ENCODE measurements at places on chromosomes 2 and 18. TPM values are rescaled to one million over a fixed set of nuclear protein-coding genes. Genes with fewer than 3 reads are reported as not detected.

GRCh38 chr2:181999911-182000310 lies 14.3 kb downstream of the PPP1R1C start:
- H3K27me3 ChIP-seq, result peaks cover 2% of the 10 kb centered on the region
- H3K4me3 ChIP-seq, result no peak overlapping the region
- no peaks in the 10 kb centered on the region for H3K36me3 ChIP-seq
- DNase-seq, result no peak

GRCh38 chr2:23120161-23120560 lies 264.8 kb upstream of the KLHL29 start:
- no peak overlapping the region for H3K27ac ChIP-seq
- H3K4me3 ChIP-seq, result no peak overlapping the region
- no peaks in the 10 kb centered on the region for H3K36me3 ChIP-seq
- no peak for DNase-seq

DNA sequence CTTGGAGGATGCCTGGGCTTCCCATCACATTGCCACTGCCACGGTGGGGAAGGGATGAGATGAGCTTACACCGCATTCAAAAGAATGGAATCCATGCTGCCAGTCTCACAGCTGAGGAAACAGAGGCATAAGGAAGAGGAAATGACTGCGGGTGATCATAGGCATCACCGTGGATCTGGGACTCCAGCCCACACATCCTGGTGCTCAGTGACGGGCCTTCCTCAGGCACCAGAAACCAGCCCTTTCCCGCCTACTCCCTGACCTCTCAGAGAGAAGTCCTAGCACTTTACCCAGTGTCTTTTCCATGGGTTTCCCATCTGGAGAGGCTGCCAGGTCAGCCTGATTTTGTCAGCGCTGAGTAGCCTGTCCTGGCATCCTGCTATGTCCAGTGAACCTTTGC lies 5.3 kb upstream of the PLB1 start:
- DNase-seq, result no peak
- peaks cover 9% of the 10 kb centered on the region for H3K4me1 ChIP-seq
- no peaks in the 10 kb centered on the region for H3K27me3 ChIP-seq
- no peak overlapping the region for H3K27ac ChIP-seq
- no peaks in the 10 kb centered on the region for H3K36me3 ChIP-seq
- no peak overlapping the region for H3K4me3 ChIP-seq

NGEF gene
- total RNA-seq, result 4.2 TPM

- H3K4me1 ChIP-seq, result no peaks in the 10 kb centered on the region
- peaks cover 8% of the 10 kb centered on the region for H3K27me3 ChIP-seq
- H3K27ac ChIP-seq, result no peak overlapping the region
These were observed 160.2 kb upstream of the CCDC150 start for GRCh38 chr2:196479350-196479749.

DNA sequence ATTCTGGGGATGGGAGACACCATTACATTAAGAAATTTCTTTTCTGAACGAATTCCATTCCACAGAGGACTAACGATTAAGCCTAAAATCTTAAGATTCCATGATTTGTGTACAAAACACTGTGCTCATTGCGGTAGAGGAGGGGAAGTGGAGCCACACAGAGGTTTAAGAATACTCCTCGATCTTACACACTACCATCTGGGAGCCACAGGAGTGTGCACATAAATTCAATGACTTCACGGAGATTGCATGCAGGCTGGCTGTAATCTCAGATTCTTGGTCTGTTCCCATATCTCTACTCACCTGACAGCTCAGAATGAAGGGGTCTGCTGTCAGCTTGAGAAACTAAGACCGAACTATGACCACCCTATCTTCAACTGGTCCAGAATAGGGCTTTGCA lies 762 bp downstream of the VPS4B start:
- peaks cover 5% of the 10 kb centered on the region for H3K27me3 ChIP-seq
- peaks cover 3% of the 10 kb centered on the region for H3K36me3 ChIP-seq
- peak overlapping the region; percentile 95 for H3K4me3 ChIP-seq
- peak overlapping the region; percentile 97 for H3K27ac ChIP-seq
- no peak for DNase-seq

KANSL3 gene
- 39.4 TPM for total RNA-seq

KCNG3 gene
- total RNA-seq, result not detected

- peaks cover 38% of the 10 kb centered on the region for H3K36me3 ChIP-seq
- H3K27me3 ChIP-seq, result no peaks in the 10 kb centered on the region
- peaks cover 26% of the 10 kb centered on the region for H3K4me1 ChIP-seq
These were observed 49.2 kb downstream of the PIKFYVE start for GRCh38 chr2:208315081-208315788.

DNA sequence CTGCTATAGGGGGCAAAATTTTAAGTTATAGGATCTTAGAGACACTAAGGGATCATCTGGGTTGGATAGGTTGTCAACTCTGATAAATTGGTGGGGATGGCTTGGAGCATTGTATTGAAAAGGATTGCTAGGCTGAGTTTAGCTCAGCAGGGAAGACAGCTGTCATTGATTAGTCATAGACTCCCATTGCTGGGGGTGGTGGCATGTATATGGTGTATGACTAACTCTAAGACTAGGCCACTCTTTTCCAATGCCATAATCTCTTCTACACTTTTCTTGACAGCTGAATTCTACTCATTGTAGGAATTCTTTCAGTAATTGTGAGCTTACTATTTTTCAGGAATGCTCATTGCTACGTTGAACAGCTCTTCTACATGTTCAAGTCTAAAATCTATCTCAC lies 81.3 kb upstream of the PELI1 start:
- peak; percentile 43 for DNase-seq
- H3K27me3 ChIP-seq, result no peaks in the 10 kb centered on the region
- H3K4me3 ChIP-seq, result no peak overlapping the region
- H3K4me1 ChIP-seq, result peaks cover 41% of the 10 kb centered on the region
- no peaks in the 10 kb centered on the region for H3K36me3 ChIP-seq

TNS1 gene
- 0.92 TPM for total RNA-seq

DNA sequence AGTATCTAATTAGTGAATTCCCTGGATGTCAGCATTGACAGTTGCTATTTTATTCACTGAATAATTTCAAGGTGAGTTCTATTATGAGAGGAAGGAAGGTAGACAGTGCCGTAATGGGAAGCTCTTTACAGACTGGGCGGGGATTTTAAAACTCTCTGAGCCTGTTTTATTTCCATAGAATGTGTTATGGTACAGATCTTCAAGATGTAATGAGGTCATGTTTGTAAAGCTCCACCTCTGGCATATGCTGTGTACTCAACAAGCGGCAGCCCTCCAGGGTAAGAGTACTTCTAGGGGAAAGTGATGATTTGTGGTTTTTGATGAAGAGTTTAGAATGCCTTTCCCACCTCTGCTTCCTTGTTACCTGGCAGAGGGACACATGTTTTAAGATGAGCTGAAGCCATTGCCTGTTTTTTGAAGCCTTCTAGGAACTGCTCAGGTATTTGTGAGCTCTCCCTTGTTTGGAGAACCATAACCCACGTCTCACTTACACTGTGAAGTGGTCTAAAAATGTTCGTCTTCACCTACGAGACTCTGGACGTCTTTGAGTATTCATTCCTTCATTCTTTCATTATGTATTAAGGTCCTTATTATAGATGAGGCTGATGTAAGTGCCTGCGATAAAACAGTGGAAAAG lies 251.2 kb downstream of the PTGR3 start:
- no peak overlapping the region for H3K4me3 ChIP-seq
- H3K36me3 ChIP-seq, result peaks cover 3% of the 10 kb centered on the region
- DNase-seq, result no peak

DNA sequence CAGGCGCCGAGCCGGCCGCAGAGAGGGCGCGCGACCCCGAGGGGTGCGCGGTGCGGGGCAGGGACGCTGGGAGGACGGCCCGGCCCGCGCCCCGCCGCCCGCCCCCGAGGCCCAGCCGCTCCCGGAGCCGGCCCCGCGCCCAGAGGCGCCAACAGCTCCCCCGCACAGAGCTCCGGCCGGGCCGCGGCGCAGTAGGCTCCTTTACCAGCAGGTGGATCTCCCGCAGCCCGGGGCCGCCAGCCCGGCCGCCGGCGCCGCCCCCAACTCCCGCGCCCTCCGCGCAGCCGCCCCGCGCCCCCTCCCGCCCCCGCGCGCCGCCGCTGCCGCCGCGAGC lies 258 bp downstream of the MGAT4A start:
- no peaks in the 10 kb centered on the region for H3K27me3 ChIP-seq
- peaks cover 63% of the 10 kb centered on the region for H3K4me1 ChIP-seq
- H3K36me3 ChIP-seq, result peaks cover 13% of the 10 kb centered on the region
- no peak overlapping the region for H3K27ac ChIP-seq
- DNase-seq, result peak; percentile 76

SRD5A2 gene
- not detected for total RNA-seq

DNA sequence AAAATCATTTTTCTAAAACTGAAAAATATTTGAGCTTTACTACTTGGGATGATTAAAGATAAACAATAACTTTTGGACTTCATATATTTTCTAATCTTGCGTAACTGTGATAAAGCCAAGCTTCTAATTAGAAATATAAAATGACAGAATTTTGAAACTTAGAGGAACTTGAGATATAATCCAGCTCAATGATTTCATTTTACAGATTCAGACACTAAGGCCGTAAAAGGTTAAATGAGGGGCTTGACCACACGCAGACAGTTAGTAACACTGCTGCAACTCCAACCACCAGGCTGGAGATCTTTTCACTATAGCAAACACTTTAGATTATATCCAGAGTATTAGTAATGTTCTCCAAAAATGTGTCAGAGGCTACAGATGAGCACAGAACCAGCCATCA lies 445.5 kb downstream of the ZEB2 start:
- no peaks in the 10 kb centered on the region for H3K36me3 ChIP-seq
- no peak for DNase-seq
- H3K27ac ChIP-seq, result no peak overlapping the region

- no peak overlapping the region for H3K4me3 ChIP-seq
- H3K27me3 ChIP-seq, result peaks cover 2% of the 10 kb centered on the region
- H3K27ac ChIP-seq, result no peak overlapping the region
- DNase-seq, result no peak
- peaks cover 4% of the 10 kb centered on the region for H3K4me1 ChIP-seq
These were observed 14.2 kb upstream of the PLEKHM3 start for GRCh38 chr2:208039376-208040110.

DNA sequence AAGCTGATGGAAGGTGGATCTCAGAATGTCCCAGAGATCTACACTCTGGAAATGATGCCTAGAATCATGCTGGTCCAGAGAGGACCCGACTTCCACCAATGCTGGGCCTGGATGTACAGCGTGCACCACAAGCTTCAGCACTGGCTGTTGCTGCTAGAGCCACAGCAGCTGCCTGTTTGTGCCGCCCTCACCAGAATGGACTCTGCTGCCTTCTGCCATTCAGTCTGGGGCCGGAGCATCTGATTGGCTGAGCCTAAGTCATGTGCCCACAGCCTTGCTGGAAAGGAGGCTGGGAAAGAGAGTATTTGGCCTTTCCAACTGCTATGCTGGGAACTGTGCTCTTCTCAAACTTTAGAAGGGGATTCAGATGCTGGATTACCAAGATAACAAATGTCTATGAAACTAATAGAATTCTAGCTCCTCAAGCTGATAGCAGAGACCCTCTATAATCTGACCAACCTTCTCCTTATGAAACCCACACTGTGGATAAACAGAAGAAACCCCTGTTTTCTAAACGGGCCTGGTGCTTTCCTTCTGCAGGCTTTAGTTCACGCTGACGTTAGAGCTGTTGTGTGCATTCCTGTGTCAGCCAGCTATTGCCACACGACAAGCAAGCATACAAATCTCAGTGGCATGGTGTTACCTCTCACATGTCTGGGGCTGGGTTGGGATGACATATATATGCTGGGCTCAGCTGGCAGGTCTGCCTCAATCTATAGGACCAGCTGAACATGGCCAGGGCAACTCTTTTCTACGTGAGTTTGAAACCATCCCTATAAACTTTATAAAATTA lies 4.1 kb upstream of the LOXHD1 start:
- DNase-seq, result no peak
- H3K27me3 ChIP-seq, result no peaks in the 10 kb centered on the region
- no peaks in the 10 kb centered on the region for H3K36me3 ChIP-seq
- H3K27ac ChIP-seq, result no peak overlapping the region
- H3K4me3 ChIP-seq, result no peak overlapping the region

DNA sequence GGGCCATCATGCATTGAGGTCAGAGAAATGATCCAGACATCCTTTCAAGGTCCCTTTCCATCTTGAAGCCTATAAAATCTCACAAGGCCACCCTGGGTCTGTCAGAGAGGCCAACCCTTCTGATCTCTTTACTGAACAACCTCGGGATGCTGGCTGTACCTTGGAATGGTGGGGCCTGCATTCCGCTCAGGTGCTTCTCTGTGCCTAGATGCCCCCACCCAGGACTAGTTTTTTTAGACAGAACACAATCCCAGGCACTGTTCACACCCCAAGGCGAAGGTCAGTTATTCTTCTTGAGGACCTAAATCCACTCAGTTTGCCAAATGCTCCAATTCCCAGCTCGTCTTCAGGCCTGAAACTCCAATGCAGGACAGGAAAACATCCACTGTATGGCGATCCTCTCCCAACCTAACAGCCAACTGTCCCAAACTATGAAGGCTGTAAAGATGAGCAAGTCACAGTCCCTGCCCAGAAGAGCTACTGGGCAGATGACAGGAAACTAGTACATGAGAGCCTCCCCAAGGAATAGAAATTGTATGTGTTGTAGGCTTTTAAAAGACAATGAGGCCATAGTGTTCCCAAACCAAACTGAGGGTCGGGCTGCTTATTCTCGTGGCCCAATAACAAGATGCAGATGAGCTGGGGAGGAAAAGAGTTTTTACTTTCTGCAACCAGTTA lies 154.4 kb upstream of the ACAA2 start:
- no peaks in the 10 kb centered on the region for H3K36me3 ChIP-seq
- no peak for DNase-seq
- H3K4me1 ChIP-seq, result no peaks in the 10 kb centered on the region
- H3K4me3 ChIP-seq, result no peak overlapping the region

- no peak overlapping the region for H3K27ac ChIP-seq
- H3K4me3 ChIP-seq, result no peak overlapping the region
These were observed 16.2 kb upstream of the SSB start for GRCh38 chr2:169782513-169782912.

DNA sequence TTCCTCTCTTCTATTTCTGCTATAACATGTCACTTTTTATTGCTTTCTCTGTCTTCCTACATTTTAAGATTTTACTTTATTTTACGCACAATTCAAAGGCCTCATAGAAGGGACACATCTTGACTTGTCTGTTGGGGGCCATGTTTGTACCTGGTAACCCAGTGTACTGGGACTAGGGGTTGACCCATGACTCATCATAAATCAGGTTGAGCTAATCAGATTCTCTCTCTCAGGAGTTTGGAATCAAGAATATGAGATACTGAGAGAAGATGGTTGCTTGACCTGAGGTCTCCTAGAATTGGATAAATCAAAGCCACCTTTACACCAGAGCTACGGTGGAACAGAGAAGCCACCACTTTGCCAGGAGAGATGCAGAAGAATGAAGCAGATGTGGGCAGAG lies 153.0 kb downstream of the UXS1 start:
- no peak overlapping the region for H3K4me3 ChIP-seq
- DNase-seq, result no peak
- peaks cover 4% of the 10 kb centered on the region for H3K4me1 ChIP-seq
- no peaks in the 10 kb centered on the region for H3K27me3 ChIP-seq
- H3K36me3 ChIP-seq, result no peaks in the 10 kb centered on the region

DNA sequence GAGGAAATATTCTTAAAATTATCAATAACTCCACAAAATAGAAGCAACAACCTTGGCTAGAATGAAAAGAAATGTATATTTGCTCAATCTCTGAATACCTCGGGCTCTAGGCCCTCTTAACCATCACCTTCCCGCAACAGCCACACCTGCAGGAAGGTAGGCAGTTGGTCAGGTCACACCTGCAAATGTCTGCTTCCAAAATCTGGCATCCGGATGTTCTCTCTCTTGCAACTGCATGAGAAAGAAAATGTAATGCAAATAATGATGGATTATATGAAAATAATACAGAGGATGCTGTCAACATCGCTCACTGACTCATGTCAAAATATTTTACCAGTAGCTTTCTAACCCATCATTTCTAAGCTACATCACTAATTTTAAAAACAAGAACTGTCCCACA lies 148.3 kb downstream of the SATB2 start:
- no peak for DNase-seq
- no peak overlapping the region for H3K27ac ChIP-seq
- no peak overlapping the region for H3K4me3 ChIP-seq
